ENCODE measurements at places on chromosomes 7 and 10. TPM values are rescaled to one million over a fixed set of nuclear protein-coding genes. Genes with fewer than 3 reads are reported as not detected.

GRCh38 chr10:129850790-129851189, 113.3 kb downstream of the EBF3 start:
- DNase-seq = peak; percentile 43

GRCh38 chr7:27579565-27579964, 83.1 kb downstream of the HIBADH start:
- no peak for DNase-seq

GRCh38 chr7:27740449-27741086, 606 bp downstream of the TAX1BP1 start:
- DNase-seq = peak; percentile 94

SPDYE8 gene
- total RNA-seq = not detected

MMD2 gene
- not detected for total RNA-seq

Data from suprapubic skin (tissue), 4 donors.